ENCODE measurements at places on chromosomes 7 and 10. TPM values are rescaled to one million over a fixed set of nuclear protein-coding genes. Genes with fewer than 3 reads are reported as not detected.
A peak's percentile ranks its signal among the peaks of the same experiment; 100 is the strongest.

- DNase-seq = peak; percentile 44
These were observed 14.3 kb downstream of the CPA1 start for GRCh38 chr7:130394421-130395195.

DNA sequence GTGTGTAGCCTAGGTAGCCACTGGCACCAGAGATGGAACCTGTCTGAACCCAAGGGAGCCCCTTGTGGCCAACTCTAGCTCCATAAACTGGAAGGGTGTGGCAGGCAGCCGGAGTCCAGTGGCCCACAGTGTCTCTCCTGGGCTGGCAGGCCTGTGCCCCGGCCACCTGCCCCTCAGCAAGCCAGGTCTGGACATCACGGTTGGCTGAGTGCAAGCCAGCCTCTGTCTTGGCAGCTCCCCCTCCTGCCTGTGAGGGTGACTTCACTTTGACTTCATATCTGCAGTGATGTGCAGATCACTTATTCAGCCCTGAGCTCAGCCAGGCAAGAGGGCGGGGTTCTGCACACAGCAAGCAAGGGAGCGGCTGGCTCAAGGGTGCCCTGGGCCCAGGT lies 1.3 kb upstream of the RET start:
- no peak for DNase-seq

GRCh38 chr10:12186323-12186722 lies 9.4 kb downstream of the NUDT5 start:
- DNase-seq = no peak

- DNase-seq = peak; percentile 88
These were observed 9.8 kb downstream of the SAP25 start for GRCh38 chr7:100563809-100564400.

- no peak for DNase-seq
These were observed 61.5 kb downstream of the REEP3 start for GRCh38 chr10:63582690-63583089.

FAM171A1 gene
- 7.0 TPM for total RNA-seq

DNA sequence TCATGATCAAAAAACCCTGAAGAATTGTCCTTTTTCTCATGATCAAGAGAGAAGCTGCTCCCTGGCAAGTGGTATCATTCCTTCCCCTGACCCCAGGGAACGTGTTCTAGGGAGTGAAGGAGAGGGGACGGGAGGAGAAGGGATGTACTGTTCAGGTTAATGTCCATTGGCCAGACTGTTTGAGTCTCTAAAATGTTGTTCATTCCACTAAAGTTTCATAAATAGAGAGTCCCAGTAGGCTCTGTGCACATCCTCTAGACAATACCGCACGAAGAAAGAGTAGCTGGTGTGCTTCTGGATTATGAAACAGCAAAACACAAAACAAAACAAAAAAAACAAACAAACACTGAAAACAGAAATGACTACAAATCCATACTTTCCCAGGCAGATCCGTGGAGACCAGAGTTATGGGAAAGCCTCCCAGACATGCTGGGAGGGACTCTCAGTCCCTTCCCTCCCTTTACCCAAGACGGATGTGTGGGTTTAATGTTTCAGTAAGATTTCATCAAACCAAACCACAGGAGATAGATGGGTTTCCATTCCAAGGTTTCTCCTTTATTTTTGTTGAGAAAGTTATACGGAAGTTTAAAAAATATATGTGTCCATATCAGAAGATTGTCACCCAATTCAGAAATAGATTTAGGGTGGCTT lies 66.5 kb upstream of the TNS3 start:
- DNase-seq = no peak

ADAM12 gene
- 0.39 TPM for total RNA-seq

VIPR2 gene
- total RNA-seq = 0.99 TPM

GRCh38 chr10:106535304-106535953 lies 629.1 kb downstream of the SORCS1 start:
- DNase-seq = no peak

GRCh38 chr7:36620166-36620708 lies 104.1 kb downstream of the AOAH start:
- no peak for DNase-seq

ANKRD1 gene
- total RNA-seq = not detected

ACSL5 gene
- total RNA-seq = 59.5 TPM

C10orf105 gene
- 0.30 TPM for total RNA-seq

DRGX gene
- total RNA-seq = not detected

DNA sequence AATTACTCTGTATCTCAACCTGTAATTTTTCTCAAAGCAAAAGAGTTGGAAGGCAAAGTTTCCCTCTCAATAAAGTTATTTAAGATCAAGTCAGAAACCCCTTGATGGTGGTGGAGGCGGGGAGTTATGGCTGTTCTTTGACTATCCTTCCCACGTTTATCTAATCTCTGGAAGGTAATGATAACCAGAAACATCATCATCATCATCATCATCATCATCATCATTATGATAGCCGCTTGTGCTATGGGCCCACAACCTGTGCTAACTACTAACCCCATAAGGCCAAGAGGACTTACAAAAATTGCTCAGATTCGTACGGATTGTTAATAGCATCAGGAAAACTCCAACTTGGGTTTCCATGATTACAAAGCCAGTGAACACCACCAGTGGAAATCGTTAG lies 502.3 kb downstream of the SH2D4B start:
- no peak for DNase-seq

DNA sequence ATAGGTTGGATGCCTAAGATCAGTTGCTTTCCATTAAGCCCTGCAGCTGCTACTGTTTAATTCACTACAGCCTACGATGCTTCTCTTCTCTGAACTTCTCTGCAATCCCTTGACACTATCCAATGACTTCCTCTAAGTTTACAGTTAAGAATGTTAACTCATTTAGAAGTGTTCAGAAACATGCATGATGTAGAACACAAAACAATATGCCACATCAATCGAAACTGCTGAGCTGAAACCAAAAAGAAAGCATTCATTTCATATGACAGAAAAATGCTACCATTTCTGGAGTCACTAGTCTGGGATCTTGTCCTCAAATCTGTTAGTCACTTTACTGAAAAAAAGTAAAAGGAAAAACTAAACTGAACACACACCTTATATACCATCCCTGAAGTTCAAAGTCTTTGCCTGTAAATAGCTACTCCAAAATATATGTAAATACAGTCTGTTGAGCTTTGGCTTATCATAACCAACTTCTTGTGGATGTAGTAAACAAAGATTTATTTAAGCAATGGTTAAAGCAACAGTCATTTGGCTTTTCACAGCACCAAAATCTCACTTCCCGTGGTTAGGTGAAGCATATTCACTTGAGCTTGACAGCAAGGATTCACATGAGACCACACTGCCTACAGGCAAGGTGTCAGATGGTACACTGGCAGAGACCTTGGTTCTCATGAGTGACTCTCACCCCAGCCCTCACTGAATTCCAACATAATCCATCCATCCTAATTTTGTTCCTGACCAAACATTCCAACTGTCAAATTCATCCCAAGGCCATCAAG lies 187.0 kb downstream of the PPP1R17 start:
- no peak for DNase-seq

PRLHR gene
- total RNA-seq = not detected

- no peak for DNase-seq
These were observed 31.8 kb downstream of the GSTO2 start for GRCh38 chr10:104300736-104301292.
